ENCODE measurements at places on chromosomes 4 and X. TPM values are rescaled to one million over a fixed set of nuclear protein-coding genes. Genes with fewer than 3 reads are reported as not detected.
A peak's percentile ranks its signal among the peaks of the same experiment; 100 is the strongest.

Gene TREX2
- total RNA-seq: 1.0 TPM

Gene VEGFD
- not detected for total RNA-seq

DNA sequence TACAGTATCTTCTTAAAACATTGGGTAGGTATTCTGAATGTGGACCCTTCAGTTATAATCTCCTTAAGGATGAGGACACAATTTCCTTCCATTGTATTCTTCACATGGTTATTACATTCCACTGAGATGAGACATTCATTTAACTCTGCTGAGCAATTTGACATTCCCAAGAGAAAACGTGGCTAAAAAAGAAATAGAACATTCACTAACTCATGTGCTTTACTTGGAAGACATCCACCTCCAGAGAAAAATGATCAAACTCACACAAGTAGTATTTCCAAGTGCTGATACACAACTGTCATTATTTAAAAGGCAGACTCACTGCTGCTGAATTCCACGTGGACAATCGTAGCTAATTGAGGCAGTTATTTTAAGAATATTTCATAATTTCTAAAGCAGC lies 227.9 kb upstream of the ANKRD50 start:
- peaks cover 26% of the 10 kb centered on the region for H3K4me1 ChIP-seq
- DNase-seq: no peak
- H3K27me3 ChIP-seq: no peaks in the 10 kb centered on the region
- no peaks in the 10 kb centered on the region for H3K36me3 ChIP-seq
- no peak overlapping the region for H3K27ac ChIP-seq

GRCh38 chrX:125132274-125132673 lies 187.4 kb upstream of the TEX13C start:
- H3K27ac ChIP-seq: no peak overlapping the region
- H3K4me1 ChIP-seq: 0 out of 2 replicates have a peak, but pooled peaks cover 5% of the 10 kb centered on the region
- no peaks in the 10 kb centered on the region for H3K27me3 ChIP-seq

- H3K27ac ChIP-seq: peak overlapping the region; percentile 86
- peaks cover 42% of the 10 kb centered on the region for H3K4me1 ChIP-seq
- no peaks in the 10 kb centered on the region for H3K27me3 ChIP-seq
- no peaks in the 10 kb centered on the region for H3K36me3 ChIP-seq
These were observed 406.2 kb downstream of the MAPK10 start for GRCh38 chr4:85953651-85954018.

GRCh38 chrX:47296766-47297365 lies 64.1 kb downstream of the USP11 start:
- no peak overlapping the region for H3K4me3 ChIP-seq
- no peak for DNase-seq
- peaks cover 9% of the 10 kb centered on the region for H3K27me3 ChIP-seq
- H3K4me1 ChIP-seq: peaks cover 9% of the 10 kb centered on the region
- peaks cover 14% of the 10 kb centered on the region for H3K36me3 ChIP-seq

- no peak overlapping the region for H3K4me3 ChIP-seq
- H3K27me3 ChIP-seq: no peaks in the 10 kb centered on the region
- no peaks in the 10 kb centered on the region for H3K36me3 ChIP-seq
- peak overlapping the region; percentile 18 for H3K27ac ChIP-seq
These were observed 221.5 kb downstream of the PCDH18 start for GRCh38 chr4:137310593-137311490.

GRCh38 chr4:155972098-155972497 lies 18.4 kb upstream of the CTSO start:
- H3K27ac ChIP-seq: no peak overlapping the region
- H3K27me3 ChIP-seq: no peaks in the 10 kb centered on the region
- H3K4me1 ChIP-seq: peaks cover 27% of the 10 kb centered on the region
- H3K36me3 ChIP-seq: peaks cover 2% of the 10 kb centered on the region
- H3K4me3 ChIP-seq: no peak overlapping the region
